Myocyte (in vitro differentiated cells): ENCODE measurements at places on chromosomes 16 and 17.

DNA sequence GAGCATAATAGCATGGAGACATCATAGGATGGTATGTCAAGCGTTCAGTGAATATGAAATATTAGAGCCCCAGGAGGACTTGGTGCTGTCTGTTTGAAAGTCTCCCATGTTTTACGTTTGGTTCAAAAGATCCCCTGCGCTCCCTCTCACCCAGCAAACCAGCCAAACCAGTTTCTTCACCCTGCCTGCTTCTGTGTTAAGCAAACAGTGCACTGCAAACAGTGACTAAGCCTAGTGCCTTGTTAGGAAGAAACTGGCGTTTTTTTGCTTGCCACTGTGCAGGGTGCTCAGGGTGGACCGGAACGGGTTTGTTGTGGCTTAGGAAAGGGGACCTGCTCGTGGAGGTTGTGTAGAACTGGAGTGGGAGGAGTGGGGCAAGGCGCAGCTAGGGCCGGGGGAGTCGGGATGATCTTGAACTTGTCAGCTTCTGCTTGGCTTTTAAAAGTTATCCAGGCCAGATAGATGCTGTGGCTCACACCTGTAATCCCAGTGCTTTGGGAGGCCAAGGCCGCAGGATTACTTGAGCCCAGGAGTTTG lies 7.7 kb downstream of the CDH1 start:
- no peak for DNase-seq

DNA sequence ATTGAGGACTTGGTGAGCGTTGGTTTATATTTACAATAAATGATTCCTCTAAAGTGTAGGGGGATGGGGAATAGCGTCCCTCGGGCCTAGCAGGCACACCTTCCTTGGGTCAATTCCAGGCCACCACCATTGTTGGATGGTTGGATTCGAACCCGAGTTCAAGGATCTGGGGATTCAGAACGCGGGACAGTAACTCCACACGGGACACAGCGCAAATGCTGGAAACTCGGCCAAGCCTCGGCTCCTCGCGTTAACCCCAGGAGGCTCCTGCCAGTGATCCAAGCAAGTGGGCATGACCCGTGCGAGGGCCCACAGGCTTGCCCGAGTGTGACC lies 613 bp downstream of the B9D1 start:
- no peak for DNase-seq

GRCh38 chr16:23368469-23368868 lies 66.4 kb downstream of the SCNN1B start:
- DNase-seq = no peak

- no peak for DNase-seq
Measured at GRCh38 chr17:57938061-57938502, 17.1 kb downstream of the CUEDC1 start.

DNA sequence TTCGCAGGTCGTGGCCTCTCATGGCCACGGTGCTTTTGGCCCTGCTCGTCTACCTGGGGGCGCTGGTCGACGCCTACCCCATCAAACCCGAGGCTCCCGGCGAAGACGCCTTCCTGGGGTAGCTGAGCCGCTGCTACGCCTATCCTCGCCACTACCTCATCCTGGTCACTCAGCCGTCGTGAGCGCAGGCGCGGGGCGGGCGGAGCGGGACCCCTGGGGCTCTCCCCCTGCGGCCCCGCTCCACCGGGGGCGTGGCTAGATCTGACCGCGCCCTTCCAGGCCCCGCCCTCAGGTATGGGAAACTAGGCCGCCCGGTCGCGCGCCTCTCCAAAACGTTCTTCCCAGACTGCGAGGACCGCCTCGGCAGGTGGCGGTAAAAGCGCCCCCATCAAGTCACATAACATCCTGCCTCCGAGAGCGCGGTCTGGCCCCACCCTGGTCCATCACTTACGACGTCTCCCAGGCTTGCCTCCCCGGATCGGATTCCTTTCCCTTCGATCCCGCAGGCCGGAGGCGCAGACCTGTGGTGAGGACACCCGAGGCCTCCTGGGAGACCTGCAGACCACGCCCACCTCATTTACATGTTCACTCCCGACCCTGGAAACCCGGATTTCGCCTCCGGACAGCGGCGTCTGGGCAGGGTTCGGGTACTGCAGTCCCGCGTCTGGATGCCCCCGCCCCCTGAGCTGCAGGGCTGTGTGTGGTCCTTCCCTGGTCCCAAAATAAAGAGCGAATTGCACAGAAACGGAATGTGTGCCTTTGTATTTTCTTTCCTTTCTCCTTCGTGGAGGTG lies 91.5 kb upstream of the TMEM97 start:
- no peak for DNase-seq

GRCh38 chr17:66783656-66784381 lies 51.1 kb upstream of the CACNG5 start:
- no peak for DNase-seq

DNA sequence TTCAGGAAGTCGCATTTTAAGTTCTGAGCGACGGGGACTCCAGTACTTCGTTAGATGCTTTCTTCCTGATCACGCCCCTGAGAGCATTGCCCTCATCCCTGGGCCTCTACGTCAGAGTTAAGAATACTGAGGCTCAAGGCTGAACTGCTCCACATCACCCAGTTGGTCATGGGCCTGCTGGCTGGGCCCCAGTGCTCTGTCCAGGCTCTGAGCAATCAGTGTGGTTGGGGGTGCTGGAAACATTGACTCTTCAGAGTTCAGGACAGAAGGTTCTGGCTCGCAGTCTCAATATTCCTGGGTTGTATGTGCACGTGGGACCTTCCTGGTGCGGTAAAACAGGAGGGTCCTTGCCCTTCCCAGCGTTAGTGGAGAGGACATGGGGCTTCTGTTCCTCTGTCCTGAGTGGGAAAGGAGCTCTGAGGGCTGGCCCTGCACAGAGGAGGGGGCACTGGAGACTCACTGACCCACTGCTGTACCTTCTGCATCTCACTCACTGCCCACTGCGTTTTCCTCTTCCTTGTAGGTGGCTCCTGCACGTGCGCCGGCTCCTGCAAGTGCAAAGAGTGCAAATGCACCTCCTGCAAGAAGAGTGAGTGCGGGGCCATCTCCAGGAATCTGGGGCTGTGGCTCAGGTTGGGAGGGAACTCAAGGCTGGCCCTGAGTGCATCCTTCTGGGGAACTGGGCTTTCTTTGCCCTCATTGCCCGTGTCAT lies 518 bp downstream of the MT1E start:
- peak; percentile 85 for DNase-seq

- DNase-seq = no peak
Measured at GRCh38 chr17:76004750-76005262, 4.2 kb downstream of the CDK3 start.

- DNase-seq = no peak
Measured at GRCh38 chr16:49120631-49121030, 161.0 kb downstream of the CBLN1 start.

- DNase-seq = no peak
Measured at GRCh38 chr16:73161977-73162376, 114.0 kb upstream of the ZFHX3 start.

DNA sequence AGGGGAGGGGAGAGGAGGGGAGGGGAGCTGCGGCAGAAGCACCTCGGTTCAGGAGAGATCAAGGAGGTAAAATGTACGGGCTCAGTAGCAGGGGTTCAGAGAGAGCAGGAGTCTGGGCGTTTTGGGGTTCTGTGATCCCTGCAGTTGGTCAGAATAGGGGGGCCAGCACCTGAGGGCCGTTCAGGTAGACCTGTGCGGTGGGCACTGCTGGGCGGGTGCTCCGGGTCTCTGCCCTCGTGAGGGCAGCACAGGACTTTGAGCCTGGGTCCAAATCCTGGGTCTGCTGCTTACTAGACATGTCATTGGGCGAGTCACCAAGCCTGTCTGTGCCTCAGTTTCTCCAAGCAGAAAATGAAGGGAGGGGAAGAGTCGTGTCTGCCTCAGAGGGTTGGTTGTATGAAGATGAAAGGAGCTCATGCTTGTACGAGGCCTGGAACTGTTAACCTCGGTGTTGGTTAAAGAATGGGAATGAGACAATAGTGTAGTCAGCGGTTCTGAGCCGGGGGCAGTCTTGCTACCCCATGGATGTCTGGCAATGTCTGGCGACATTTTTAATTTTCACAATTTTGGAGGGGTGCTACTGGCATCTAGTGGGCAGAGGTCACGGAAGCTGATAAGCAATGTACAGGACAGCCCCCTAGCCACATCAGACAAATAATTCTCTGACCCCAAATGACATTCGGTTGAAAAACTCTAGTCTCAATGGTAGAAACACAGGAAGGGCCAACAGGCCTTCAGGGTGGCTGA lies 35.4 kb downstream of the OR1D5 start:
- no peak for DNase-seq

GRCh38 chr17:48002266-48002915 lies 31.5 kb downstream of the CDK5RAP3 start:
- DNase-seq = peak; percentile 81

DNA sequence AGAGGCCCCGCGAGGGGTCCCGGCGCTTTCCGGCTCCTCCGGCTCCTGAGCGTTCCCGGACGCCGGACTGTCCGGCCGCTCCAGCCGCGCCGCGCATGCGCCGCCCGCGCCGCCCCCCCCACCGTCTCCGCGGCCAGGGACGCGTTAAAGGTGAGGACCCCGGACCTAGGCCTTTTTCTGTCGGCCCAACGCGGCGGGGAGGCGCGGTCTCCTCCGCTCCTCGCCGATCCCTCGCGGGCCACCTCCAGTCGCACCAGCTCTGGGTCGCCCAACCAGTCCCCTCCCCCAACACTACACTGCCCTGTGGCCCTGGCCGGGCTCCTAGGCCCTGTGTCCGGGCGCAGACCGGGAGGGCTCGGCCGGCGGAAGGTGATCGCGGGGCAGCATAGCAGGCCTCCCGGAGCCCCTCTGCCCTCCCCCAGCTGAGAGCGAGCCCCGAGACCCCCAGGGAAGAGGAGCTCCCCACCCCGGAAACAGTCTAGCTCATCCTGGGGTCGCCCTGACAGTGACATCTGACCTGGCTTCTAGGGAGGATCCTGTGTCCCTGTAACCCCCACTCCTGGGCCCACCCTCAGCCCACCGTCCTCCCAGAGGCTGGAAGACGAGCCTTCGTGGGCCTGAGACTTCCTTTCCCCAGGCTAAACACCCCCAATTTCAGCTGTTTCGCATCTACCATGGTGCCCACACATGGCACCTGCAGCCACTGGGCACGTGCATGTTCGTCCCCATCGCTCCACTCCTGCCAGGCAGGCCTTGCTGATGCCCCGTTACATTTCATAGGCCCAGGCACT lies 14.7 kb upstream of the BCAR1 start:
- DNase-seq = peak; percentile 84
